ENCODE measurements at places on chromosomes 11 and 22. TPM values are rescaled to one million over a fixed set of nuclear protein-coding genes. Genes with fewer than 3 reads are reported as not detected.

- DNase-seq, result peak; percentile 68
Observed at GRCh38 chr22:36587289-36588154, 58.6 kb upstream of the EIF3D start.

ALX4 gene
- total RNA-seq, result 9.9 TPM

DNA sequence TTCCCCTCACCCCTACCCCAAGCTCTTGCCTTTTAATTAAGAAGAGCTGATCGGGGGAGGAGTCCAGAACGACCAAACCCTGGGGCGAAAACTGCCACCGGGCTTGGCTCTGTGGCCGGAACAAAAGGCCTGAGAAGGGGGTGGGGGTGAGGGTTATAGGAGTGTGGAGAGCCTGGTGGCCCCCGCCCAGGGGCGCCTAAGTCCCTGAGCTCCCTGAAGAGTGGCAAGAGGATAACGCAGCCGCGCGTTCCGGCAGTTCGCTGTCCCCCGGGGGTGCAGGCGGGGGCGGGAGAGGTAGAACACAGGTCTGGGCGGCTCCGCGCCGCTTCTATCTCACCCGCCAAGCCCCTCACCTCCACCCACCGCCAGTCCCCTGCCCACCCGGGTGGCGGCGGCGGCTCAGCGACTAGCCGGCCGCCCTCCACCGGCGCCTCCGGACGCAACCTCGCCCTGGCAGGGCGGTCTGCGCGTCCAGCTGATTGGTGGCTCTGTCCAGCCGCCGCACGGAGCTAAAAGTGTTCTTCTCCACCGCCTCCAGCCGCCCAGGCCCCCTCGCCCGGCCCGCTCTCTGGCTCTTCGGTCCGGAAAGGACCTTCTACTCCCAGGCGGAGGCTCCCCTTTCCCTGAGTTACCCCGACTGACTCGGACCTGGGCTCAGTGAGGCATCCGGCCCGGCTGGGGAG, 18.7 kb upstream of the BDNF start:
- DNase-seq, result peak; percentile 85

- no peak for DNase-seq
Observed at GRCh38 chr22:40746428-40747220, 67.3 kb downstream of the MCHR1 start.

- DNase-seq, result no peak
Observed at GRCh38 chr11:66612458-66612857, 4.0 kb upstream of the RBM14 start.

GRCh38 chr11:17781221-17781620, 46.6 kb downstream of the KCNC1 start:
- DNase-seq, result no peak

GRCh38 chr22:29211066-29211465, 5.4 kb downstream of the EMID1 start:
- DNase-seq, result no peak

- no peak for DNase-seq
Observed at GRCh38 chr11:9019861-9020260, 16.1 kb upstream of the NRIP3 start.

GRCh38 chr11:85845124-85845631, 10.0 kb upstream of the CCDC83 start:
- peak; percentile 81 for DNase-seq

All from M059J (cell line).